Activated CD4-positive, alpha-beta T cell treated with anti-CD3 and anti-CD28 coated beads, Interleukin-2, amount 50 U/mL, for 4 hours (primary cell): ENCODE measurements at places on chromosomes 6 and 20.

- peak; percentile 44 for DNase-seq
Measured at GRCh38 chr20:58308680-58309527, 611 bp upstream of the RAB22A start.

DNA sequence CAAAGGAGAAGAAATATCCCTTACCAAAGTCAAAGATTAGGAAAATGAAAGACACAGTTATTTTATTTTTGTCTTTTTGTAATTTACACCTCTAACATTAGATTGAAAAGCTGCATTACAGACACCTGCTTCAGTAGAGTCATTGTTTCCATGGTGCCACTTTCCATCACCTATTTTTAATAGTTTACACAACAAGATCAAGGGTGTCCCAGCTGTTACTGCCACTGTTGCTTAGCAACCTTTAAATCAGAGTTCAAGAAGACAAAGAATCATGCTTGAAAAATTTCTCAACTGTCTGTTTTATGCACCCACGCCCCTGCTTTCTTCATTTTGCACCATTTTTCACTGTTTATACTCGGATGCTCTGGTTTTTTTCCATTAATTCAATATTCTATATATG, 668.2 kb upstream of the GJE1 start:
- DNase-seq, result no peak

- DNase-seq, result no peak
Measured at GRCh38 chr20:12949429-12949980, 59.3 kb upstream of the SPTLC3 start.

GRCh38 chr6:96898241-96898851, 655 bp upstream of the NDUFAF4 start:
- no peak for DNase-seq

GRCh38 chr6:144347448-144347759, 62.3 kb downstream of the UTRN start:
- DNase-seq, result no peak

- DNase-seq, result no peak
Measured at GRCh38 chr20:50237349-50237748, 46.7 kb downstream of the CEBPB start.

DNA sequence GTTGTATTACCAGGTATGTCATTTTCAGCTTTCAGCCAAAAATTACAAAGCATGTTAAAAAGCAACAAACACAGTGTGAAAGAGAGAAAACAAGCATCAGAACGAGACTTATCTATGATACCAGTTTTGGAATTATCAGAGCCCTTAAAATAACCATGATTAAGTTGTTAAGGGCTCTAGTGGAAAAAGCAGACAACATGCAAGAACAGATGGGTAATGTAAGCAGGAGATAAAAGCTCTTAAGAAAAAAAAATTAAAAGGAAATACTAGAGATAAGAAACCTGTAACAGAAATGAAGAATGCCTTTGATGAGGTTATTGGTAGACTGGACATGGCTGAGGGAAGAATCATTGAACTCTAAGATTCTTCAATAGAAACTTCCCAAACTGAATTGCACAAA, 127.5 kb upstream of the SCGN start:
- no peak for DNase-seq

DNA sequence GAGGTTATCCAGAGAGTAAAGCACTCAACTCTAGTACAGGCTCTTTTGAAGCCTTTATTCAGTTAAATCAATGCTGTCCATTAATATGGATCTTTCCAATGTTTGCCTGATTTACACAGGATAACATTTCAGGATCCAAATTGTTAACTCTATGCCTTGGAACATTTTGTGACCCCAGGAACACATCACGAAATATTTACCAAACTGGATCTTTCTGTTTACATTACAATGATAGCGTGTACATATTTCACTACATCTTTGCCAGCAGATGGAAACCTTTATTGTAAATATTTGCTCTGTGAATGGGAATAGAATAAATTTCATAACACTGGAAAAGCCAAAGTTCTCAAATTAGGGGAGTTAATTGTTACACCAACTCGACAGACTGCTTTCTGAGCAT, 23.5 kb downstream of the BPIFA2 start:
- DNase-seq, result no peak
